ENCODE measurements at places on chromosomes 16 and 17.

DNA sequence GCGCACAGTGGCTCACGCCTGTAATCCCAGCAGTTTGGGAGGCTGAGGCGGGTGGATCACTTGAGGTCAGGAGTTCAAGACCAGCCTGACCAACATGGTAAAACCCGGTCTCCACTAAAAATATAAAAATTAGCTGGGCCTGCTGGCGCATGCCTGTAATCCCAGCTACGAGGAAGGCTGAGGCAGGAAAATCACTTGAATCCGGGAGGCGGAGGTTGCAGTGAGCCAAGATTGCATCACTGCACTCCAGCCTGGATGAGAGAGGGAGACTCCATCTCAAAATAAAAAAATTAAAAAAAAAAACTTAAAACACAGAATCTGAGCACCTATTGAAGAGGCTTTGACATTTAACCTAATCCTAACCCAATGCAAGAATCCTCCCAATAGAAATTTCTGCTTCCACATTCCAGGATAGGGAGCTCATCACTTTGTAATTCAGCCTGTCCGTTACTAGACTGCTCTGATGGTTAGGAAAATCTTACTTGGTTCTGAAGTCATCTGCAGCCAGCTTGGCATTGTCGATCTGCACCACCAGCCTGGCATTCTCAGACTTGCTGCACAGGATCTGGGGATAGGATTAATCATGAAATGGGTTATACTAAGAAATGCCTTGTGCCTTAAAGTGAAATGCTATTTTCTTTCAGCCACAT is 2.1 kb downstream of the KRT33B start:
- no peak for DNase-seq

DNA sequence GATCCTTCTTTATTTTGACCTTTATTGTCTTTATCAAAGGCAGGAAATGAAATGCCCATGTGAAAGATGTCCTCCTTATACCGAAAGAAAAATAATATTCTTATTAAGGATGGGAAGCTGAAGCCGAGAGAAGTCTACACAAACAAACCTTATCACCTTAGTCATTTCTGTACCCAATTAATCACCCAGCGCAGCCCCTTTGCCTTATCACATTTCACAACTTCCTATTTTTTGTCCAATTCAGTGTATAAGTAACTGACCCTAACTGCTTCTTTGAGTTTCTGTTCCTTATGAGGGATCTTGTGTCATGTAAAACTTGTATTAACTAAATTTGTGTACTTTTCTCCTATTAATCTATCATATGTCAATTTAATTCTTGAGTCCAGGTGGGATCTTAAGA is 16.4 kb upstream of the CCL23 start:
- DNase-seq, result no peak

GRCh38 chr16:50702725-50703124 is 9.3 kb downstream of the NOD2 start:
- no peak for DNase-seq

DNA sequence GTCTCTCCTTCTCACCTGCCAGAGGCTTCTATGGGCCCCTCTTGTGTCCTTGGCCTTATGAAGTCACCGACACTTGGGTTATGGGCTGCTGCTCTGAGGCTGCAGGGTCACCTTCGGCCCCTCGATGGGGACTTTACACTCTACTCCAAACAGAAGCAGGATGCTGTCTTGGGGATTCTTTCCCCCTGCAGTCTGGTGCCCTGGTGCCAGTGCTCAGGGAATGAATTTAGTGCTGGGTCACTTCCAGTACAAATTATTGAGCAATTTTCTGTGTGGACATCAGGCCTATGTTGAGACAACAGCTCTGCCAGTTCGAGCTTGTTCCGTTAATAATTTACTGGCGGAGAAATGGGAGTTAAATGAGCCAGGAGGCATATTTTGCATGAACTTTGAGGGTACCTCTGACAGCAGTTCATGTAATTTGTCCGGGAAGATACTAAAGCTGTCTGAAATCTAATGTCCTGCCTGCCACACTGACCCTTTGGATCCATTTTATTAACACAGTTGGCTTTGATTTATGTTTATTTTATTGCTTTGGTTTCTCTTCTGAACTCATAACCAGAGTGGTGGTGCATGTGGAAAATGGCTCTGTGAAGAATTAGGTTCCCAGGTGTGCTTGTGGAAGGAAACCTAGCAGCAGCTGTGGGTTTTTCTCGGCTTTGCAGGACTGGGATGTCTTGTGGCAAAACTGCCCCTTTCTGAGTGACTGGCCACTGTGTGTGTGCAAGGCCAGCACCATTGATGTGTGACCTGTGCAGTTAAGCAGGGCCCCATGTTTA is 34.1 kb upstream of the DHX8 start:
- DNase-seq, result no peak

- no peak for DNase-seq
Observed at GRCh38 chr17:63984236-63984635, 11.5 kb upstream of the SCN4A start.

- no peak for DNase-seq
Observed at GRCh38 chr16:1918351-1919326, at the start of gene HS3ST6. Gene HS3ST6 (minus strand): TSS chr16:1918415. CDS start chr16:1918323, 92 bp downstream.

GRCh38 chr17:78273813-78274212 is 42.4 kb downstream of the TMEM235 start:
- no peak for DNase-seq

- no peak for DNase-seq
Observed at GRCh38 chr16:15487336-15488284, 53.2 kb downstream of the BMERB1 start.

DNA sequence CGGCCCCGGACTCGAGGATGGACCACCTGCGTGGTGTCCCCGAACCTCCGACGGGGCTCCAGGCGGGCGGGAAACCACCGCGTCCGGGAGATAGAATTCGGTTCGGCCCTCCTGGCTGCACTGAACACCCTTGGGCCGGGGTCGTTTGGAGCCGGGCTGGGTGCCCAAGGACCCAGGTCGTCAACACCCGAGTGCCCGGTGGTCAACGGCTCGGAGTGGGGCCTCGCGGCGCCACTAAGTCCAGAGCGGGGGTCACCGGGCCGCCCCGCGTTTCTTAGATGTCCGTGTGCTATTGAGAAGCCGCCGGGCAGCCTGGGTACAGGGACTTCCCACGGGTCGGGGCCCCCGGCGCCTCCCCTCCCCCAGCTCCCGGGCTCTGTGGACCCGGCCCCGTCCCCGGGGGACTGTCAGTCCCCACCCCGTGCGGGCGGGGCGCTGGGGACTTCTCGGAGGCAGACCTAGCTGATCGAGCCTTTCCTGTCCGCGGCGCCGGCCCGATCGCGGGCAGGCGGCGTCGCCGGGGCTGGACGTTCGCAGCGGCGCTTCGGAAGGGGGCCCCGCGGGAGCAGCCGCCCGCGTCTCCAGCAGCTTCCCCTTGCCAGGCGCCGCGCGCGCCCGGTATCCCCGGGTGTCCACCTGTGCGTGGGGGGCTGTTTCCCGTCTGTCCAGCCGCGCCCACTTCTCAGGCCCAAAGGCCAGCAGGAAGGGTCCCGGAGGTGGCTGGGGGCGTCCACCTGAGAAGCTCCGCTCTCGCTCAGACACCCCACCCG is 655 bp upstream of the NPTX1 start:
- no peak for DNase-seq

DNA sequence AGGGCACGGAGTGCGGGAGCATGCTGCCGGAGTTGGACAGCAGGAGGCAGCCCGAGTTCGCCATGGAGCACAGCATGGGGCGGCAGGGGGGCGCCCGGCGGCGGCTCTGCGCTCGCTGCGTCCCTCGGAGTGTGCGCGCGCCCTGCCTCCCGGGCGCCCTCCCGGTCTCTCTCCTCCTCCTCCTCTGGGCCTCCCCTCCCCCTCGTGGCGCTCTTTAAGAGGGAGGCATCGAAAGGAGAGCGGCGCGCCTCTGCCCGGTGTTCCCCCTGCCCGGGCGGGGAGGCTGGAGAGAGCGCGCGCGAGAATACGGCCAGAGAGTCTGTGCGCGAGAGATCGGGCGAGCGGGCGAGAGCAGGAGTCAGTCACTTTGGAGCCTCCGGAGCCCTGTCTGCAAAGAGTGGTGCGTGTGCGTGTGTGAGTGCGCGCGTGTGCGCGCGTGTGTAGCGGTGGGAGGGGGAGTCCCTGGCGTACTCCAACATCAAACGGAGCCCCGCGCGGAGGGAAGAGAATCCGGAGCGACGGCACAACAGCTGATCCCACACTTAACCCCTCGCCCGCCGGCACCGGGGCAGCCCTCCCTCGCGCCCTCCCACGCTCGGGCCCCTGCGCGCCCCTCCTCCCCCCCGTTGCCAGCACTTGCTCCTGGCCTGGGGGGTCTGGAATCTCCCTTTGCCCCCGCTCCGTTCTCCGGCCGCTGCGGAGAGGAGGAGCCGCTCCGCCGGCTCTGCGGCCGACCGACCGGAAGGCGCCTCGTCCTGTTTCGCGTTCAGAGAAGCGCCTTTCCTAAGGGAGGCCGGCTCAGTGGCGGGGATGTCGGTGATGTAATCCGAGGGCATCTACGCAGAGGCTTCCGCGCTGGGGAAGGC is 108.9 kb downstream of the ENGASE start:
- no peak for DNase-seq

DNA sequence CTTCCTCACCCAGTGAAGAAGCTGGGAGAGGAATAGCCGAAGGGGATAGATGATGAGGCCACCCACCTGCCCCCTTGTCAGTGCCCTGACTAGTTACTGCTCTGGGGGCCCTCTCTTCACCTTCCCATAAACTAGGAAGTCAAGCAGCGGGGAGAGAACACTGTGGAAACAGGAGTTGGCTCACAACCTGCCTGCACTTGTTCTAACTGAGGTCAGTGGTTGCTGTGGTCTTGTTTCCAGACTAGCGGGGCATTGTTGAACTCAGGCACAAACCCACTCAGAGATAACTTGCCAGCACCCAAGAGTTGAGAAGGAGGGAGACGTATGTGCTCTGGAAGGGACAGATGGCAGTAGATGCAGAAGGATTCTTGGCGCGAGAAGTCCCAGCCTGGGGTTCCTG is 48.6 kb upstream of the DDX52 start:
- DNase-seq, result no peak

GRCh38 chr16:88881007-88881615 is 14.7 kb upstream of the PABPN1L start:
- DNase-seq, result no peak

DNA sequence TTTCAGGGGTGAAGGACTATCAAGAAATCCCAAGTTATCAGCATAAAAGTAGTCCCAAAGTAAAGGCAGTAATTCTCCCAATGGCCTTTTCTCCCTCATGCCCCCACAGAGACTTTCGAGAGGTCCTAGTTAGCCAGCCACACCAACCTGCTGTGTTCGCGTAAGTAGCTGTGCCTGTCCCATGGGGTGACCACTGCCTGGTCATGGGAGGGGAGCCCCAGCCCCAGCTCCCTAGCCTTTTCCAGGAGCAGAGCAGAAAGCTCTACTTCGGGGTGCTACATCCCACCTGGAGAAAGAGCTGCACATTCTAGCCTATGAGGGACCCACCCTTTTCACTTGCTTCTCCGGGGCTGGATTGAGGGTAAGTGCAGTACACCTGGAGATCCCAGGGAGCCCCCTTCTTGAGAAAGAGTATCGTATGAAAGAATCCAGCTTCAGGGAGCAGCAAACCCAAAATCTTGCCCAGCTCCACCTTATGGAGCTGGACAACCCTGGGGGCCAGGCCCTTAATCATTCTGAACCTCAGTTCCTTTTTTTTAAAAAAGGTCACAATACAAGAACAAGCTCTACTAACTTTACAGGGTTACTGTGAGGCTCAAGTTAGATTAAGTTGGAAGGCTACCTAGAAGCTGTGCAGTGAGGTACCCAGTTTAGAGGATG is 8.6 kb upstream of the SOST start:
- no peak for DNase-seq

- DNase-seq, result no peak
Observed at GRCh38 chr16:52568983-52569690, 22.2 kb upstream of the TOX3 start.

- DNase-seq, result no peak
Observed at GRCh38 chr16:21161211-21161610, 2.7 kb downstream of the LDAF1 start.

- no peak for DNase-seq
Observed at GRCh38 chr17:67980456-67980855, 15.8 kb downstream of the C17orf58 start.
